Neural progenitor cell (in vitro differentiated cells): ENCODE measurements at places on chromosomes 2 and 18. TPM values are rescaled to one million over a fixed set of nuclear protein-coding genes. Genes with fewer than 3 reads are reported as not detected.

DNA sequence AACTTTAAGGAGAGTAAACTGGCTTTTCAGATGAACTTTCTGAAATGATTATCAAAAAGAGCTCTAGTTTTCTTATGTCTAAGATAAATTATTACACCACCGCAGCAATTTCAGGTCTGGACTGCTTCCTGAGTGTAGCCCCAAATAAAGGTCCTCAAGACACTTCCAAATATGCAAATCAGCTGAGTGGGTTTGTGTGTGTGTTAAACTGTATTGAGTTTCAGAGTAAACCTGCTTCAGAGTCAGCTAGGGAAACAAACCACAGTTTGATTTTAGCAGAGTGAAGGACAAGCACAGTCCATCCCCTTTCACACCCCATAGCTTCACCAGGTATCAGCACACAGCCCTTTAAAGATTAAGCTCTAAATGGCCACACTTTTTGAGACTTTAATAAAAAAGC lies 168.7 kb downstream of the NRXN1 start:
- no peak for DNase-seq

DNA sequence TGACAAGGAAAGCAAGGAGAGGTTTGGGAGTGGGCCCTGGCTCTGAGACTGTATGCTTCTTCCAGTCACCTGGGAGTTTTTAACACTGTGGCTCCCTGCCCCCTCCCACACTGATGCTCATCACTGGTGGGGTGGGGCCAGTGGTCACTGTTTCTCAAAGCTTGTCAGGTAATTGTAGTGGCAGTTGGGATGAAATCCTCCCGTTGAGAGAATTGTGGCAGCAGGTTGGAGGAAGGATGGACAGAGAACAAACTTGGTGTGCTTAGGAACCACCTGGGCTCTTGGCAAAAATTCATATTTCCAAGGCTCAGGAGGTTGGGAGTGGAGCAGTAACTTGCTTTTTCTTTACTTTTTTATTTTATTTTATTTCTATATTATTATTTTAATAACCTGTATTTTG lies 25.1 kb downstream of the DGKD start:
- DNase-seq = no peak

The TMEM247 gene
- total RNA-seq = not detected in 2 replicates

DNA sequence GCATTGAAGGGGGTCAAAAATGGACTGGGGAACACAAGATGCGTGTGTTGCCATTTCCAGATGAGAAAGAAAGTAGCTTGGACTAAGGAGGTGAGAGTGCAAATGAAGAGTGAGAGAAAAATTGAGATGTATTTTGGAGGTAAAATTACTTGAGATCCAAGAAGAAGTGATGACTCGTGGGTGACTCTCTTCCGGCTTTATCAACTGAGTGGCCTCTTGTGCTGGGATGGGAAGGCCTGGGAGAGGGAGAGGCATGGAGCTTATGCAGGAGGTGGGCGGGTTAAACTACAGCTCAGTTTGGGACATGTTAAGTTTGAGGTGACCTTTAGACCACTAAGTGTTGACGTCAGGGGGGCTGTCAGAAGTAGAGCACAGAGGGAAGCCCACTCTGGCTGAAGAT lies 34.9 kb downstream of the SULT1C2 start:
- no peak for DNase-seq

The CRYGC gene
- total RNA-seq = not detected in 2 replicates

The FEV gene
- not detected in 2 replicates for total RNA-seq

The COLEC11 gene
- total RNA-seq = not detected in 2 replicates

DNA sequence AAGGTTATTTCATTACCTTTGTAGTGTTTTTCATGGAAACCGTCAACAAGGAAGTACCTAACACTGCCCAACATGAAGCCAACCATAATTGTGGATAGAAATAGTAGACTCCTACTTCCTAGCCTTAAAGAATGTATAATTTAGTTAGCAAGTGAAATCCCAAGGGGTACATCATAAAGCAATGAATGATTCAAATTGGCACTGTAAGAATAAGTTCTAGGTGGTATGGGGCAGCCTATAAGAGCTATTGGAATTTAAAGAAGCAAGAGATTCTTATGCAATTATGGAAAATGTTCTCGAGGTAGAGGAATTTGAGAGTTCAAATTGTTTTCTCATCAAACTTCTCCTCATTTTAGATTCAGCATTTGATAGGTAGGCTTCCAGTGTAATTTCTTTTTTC lies 157.9 kb downstream of the FMNL2 start:
- DNase-seq = no peak

DNA sequence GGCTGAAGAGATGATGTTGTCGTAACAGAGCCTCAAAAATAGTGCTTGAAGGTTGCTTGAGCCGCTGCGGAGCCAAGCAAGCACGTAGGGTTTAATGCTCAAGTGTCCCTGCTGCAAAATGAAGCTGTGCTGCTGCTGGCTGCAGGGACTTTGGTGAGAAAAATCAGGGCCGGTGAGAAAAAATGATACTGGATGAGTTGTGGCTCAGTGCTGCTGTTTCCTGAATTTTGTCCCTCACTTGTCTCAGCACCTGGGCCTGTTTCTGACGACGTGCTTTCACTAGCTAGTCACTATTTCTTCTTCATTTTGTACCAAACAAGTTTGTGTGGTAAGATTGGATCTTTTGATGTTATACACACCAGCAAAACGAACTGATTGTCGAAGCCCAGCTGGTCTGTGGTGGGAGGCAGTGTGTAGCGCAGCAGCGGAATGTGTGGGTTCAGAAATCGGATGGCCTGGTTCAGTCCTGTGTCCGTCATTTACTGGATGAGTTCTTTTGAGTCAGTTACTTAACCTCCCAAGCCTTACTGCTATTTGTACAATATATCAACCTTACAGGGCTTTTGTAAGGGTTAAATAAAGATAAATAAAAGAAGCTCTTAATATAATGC lies 172.8 kb upstream of the FOSL2 start:
- DNase-seq = no peak

GRCh38 chr2:20593072-20594034 lies 57.5 kb downstream of the HS1BP3 start:
- DNase-seq = no peak

DNA sequence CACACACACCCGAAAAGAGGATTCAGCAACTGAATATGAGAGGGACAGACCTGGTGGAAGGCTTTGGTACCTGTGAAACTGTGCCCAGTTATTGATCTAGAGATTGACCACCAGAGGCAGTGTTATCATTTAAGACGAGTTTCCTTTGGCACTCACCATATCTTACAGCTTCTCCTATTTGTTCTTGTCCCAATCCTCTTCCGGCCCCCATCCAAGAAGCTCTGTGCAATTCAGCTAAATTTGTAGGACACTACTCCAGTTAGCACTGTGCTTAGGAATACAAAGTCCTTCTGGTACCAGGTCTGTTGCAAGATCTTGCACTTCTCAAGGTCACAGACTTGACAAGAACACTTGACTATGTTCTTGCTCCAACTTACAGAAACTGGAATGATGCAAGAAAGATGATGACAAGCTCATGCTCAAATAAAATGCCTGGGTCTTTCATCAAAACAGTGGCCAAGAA lies 177.7 kb downstream of the TMEM247 start:
- DNase-seq = peak; percentile 42

DNA sequence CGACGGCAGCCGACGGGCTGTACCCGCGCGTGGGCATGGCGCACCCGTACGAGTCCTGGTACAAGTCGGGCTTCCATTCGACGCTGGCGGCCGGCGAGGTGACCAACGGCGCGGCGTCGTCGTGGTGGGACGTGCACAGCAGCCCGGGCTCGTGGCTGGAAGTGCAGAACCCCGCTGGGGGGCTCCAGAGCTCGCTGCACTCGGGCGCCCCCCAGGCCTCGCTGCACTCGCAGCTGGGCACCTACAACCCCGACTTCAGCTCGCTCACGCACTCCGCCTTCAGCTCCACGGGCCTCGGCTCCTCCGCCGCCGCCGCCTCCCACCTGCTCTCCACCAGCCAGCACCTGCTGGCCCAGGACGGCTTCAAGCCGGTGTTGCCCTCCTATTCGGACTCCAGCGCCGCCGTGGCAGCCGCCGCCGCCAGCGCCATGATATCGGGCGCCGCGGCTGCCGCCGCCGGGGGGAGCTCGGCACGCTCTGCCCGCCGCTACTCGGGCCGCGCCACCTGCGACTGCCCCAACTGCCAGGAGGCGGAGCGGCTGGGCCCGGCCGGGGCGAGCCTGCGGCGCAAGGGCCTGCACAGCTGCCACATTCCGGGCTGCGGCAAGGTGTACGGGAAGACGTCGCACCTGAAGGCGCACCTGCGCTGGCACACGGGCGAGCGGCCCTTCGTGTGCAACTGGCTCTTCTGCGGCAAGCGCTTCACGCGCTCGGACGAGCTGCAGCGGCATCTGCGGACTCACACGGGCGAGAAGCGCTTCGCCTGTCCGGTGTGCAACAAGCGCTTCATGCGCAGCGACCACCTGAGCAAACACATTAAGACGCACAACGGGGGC lies 2.0 kb downstream of the SP9 start:
- DNase-seq = peak; percentile 92

The CHRNG gene
- total RNA-seq = not detected in 2 replicates

GRCh38 chr2:19857100-19857499 lies 44.7 kb downstream of the TTC32 start:
- no peak for DNase-seq

The ANKRD29 gene
- 0.65 and 0.81 TPM in 2 replicates for total RNA-seq

The KDSR gene
- total RNA-seq = 20.6 and 21.2 TPM in 2 replicates

DNA sequence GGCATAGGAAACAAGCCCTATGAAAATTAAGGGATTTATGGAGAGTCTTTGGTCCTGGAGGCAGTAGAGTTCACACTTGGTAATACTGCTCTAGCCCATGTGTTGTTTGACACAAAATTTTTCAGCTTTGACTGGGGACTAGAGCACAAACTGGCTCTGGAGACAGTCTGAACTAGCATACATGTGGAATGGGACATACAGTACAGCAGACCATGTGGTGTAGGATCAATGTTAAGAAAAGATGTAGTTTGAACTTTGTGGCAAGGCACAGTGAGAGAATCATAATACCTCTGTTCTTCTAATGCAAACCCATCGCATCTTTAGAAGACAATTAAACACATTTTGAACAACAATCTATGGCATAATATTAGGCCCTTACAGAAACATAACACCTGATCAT lies 521.5 kb upstream of the DDX18 start:
- DNase-seq = no peak

DNA sequence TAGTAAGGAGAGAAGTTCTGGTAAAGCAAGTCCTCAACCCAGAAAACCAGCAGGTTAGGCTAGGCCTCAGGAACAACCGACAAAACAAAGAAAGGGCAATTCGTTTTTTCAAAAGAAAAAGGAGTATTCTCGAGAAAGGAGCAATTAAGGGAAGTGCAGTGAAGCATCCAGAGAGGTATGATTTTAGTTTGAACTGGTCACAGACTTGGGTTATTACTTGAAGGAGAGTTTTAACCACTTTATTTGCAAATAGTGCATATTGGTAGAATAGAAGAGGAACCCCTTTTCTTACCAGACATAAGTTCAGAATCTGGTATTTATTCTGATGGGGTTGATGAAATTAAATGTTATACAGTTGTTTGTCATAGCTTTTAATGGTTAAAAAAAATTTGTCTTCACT lies 110.0 kb upstream of the GCFC2 start:
- DNase-seq = no peak

DNA sequence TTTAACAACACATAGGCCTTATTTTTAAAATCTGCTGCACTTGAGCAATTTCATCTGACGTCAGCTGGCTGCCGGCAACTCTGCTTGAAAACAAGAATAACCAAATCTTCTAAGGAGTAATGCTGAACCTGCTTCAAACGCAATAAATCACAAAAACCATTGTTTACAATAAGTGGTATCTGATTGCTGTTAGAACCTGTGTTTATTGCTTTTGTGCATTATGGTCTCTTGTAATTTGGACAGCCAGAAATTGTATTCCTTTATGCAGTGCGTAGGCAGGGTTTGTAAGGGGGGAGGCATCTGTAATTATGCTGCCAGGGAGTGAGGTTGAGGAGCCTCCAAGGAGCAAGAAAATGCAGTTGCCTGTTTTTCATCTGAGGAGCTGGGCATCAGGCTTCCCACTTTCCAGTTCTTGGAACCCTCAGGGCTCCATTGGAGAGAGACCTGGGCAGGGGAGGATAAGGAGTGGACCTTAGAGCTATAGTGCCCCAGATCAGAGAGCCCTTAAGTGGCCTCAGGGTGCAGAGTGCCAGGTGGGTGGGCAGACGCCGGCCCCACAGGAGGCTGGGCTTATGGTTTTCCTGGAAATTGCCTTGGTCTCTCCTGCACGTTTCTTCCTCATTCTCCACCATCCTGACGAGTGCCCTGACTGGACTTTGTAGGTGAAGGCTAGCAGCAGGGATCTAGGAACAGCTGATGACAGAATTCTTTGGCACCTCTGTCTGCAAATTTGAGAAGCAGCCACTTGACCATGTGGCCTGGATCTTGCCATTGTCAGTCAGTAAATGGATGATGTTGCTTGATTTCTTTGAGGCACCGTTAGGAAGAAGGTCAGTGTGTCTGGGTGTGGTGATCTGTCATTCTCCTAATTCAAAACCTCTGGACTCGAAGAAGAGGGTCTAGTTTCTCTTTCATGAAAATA lies 129.2 kb downstream of the KLHL29 start:
- no peak for DNase-seq

DNA sequence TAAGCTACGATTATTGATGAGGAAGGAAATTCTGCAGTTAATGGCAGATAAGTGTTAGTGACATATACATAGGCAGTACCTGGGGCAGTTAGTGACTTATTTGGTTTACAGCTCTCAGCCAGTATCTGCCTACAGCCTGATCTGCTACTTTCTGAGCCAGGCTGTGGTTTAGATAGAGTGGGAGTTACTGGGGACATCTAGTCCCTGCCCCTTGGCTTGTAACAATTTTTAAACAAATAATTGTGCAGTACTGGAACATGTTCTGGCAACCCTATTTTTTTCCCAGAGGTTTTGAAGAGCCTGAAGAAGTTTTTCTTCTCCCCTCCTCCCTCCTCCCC lies 2.3 kb downstream of the KIF5C start:
- DNase-seq = no peak

The CD207 gene
- total RNA-seq = not detected in 2 replicates

DNA sequence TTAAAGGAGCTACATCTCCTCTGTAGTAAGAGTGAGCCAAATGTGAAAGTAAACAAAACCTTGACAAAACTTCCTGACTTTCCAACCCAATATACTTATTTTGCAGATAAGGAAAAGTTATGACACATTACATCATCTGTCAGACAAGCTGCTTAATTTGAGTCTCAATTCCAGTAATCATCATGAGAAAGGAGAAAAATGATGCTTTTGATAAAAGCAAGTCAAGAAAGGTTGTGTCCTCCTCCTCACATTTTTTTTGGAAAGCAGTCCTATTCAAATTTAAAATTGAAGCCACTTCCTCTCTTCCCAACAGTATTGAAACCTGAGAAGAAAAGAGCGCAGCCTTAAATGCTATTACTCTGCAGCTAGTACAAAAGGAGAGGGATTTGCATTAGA lies 519.6 kb downstream of the LRP1B start:
- peak; percentile 55 for DNase-seq
